ENCODE measurements at places on chromosomes 16 and 17.

- no peak for DNase-seq
These were observed 41.7 kb downstream of the ANKRD11 start for GRCh38 chr16:89448656-89449055.

- DNase-seq: no peak
These were observed 7.3 kb downstream of the BAHCC1 start for GRCh38 chr17:81402530-81402941.

GRCh38 chr17:2042390-2042847 is 597 bp downstream of the OVCA2 start:
- DNase-seq: peak; percentile 41

DNA sequence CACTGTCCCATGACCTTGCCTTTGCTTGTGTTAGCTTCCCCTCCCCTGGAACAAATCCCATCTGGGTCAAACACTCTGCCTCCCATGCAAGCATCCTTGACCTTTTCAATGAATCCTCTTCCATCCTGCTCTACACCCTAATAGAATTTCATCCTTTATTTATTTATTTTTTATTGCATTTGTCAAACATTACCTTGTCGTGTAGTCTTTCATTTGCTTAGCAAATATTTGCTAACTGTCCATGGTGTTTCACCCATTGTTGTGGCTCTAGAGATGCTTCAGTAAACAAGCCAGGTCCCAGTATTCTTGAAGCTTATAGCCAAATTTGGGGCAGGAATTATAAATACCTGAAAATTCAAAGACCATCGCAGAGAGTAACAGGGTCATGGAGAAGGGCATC is 51.0 kb upstream of the MRTFB start:
- DNase-seq: no peak

- no peak for DNase-seq
These were observed 11.7 kb upstream of the LLGL1 start for GRCh38 chr17:18213666-18214270.

DNA sequence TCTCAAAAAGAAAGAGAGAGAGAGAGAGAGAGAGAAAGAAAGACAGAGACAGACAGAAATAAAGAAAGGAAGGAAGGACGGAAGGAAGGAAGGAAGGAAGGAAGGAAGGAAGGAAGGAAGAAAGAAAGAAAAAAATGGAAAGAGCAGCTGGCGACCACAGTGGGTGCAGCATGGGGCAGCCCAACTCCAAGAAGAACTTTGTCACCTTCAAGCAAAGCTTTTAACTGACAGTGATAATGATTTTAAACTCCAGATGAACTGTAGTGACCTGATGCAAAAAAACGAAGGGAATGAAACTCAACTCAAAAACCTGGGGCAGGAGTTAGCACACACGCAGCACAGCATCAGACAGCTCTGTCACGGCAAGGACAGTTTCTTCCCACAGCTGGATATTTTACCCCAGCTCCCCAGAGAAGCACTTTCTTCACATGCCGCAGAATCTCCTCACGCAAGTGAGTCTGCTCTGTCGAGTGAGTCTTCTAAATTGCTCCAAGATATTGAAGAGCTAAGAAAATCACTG is 5.0 kb upstream of the ARHGAP17 start:
- DNase-seq: no peak

- no peak for DNase-seq
These were observed 66.0 kb downstream of the XPO6 start for GRCh38 chr16:28145796-28146195.

DNA sequence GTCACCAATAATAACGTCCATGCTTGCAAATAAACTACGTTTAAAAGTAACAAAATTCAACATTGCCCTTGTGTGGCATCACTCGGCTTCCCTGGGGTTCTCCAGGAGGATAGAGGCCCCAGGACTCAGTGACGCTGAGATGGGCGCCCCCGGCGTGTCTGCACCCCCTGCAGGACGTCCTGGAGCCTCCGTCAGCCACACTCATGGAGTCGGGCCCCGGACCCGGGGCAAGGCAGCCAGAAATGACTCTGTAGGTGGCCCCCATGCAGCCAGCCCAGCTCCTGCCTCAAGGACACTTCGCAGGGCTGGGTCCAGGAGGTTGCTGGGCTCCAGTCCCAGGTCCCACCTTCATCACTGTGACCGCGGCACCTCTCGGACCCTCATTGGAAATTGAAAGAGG is 16.6 kb upstream of the ACSF3 start:
- DNase-seq: no peak

DNA sequence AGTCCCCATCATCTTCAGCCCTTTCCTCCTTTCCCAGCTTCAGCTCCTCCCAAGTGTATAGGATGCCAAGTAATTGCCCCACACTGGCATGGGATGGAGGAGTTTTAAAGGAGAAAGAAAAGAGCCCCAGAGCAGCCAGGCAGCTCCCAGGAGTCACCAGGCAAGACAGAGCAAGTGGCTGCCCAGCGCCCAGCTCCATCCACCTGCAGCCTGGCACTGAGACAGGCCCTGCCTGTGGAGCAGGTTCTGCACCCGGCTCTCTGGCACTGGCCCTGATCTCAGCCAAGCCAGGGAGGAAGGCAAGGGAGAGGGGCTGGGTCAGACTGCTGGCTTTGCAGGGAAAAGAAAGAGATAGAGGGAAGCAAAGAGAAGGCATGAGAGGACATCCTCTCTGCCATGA is 21.7 kb downstream of the FOXN1 start:
- no peak for DNase-seq

GRCh38 chr16:84569382-84569987 is 48.4 kb downstream of the COTL1 start:
- DNase-seq: no peak

- DNase-seq: no peak
These were observed 107.4 kb downstream of the PARN start for GRCh38 chr16:14522671-14523070.

DNA sequence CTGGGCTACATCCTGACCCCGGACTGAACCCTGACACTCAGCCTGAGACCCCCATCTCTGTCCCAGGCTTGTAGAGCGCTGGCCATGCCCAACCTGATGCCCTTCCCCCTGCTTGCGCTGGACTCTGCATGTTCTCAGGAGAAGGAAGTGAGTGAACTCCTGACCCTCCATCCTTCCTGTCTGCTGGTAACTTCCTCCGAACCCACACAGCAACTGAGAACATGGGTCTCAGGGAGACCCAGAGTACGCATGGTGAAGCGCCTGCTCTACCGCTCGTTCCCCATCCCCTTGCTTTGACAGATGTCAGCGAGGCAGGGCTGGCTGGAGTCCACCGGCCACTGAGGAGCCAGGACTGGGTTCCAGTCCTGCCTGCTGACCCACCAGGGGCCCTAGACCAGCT is 6.1 kb downstream of the CAMKK1 start:
- DNase-seq: no peak

GRCh38 chr16:67016143-67016542 is 12.8 kb upstream of the CBFB start:
- DNase-seq: no peak

- no peak for DNase-seq
These were observed 24.6 kb upstream of the COX10 start for GRCh38 chr17:14044702-14045101.

GRCh38 chr17:67038861-67039365 is 5.4 kb upstream of the CACNG1 start:
- DNase-seq: no peak
